Stimulated activated CD4-positive, alpha-beta T cell treated with anti-CD3 and anti-CD28 coated beads, Interleukin-12 subunit alpha, Interleukin-12 subunit beta, amount 100 ng/mL, for 4 hours (primary cell): ENCODE measurements at places on chromosomes 3 and 15.
A peak's percentile ranks its signal among the peaks of the same experiment; 100 is the strongest.

DNA sequence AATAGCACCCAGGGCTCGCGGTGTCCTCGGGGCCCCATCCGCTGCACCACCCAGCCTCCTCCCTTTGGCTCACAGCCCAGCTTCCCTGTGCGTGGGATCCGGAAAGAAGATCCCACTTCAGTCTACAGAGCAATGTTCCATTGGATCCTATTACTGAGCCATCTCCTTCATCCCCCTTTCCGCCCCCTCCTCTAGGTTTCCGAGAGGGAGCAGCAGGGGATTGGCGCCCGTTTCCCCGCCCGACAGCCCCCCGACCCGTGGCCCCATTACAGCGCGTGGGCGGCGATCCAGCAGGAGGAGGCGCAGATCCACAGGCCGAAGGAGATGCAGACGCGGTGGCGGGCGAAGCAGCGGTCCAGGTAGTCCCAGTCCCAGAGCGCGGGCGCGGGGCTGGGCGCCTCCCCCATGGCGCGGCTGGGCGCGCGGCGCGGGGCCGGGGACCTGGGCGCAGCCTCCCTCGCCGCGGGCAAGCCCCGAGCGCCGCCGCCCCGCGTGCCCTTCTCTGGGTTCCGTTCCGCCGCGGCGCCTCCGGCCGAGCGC is 340 bp downstream of the TMEM44 start:
- DNase-seq = no peak

DNA sequence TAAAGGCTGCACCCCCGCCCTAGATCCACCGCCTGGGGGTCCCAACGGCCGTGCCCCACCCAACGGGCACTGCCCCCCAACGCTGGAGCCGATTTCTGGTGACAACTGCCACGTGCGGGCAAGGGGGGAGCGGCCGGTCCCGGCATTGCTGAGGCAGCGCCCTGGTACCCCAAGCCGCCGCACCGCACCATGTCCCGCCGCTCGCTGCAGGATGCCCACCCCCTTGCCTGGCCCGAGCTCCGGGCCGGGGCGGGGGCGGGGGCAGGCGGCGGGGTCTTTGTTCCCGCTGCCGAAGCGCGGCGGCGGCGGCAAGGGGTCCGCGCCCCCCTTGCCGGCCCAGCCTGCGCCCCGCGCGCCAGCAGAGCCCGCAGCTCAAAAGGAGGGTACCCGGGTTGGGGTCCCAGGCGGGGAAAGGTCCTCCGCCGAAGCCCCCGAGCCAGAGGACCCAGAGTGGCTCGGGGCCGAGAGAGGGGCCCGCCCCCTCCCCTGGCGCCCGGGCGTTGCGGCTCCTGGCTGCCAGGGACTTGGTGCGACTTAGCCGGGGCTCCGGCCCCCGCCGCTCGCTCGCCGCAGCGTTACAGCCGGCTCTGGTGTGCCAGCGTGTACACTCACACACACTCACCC is 678 bp downstream of the SEMA7A start:
- no peak for DNase-seq

DNA sequence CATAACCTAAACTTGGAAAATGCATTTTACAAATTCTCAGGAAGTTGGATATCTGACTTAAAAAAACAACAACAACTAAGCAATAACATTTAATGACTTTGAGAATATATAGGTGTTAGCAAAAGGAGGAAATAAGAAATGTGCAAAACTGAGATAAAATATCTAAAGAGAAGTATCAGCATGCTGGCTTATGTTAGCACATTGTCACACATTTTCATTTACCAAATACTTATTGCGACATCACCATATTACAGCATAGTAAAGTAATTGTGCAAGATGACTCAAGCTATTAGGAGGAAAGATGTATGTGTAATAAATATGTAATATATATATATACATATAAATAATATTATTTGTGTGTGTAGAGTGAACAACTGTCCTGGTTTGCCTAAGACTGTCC is 9.2 kb downstream of the PTX3 start:
- no peak for DNase-seq

GRCh38 chr15:32649342-32649741 is 7.8 kb downstream of the SCG5 start:
- no peak for DNase-seq

DNA sequence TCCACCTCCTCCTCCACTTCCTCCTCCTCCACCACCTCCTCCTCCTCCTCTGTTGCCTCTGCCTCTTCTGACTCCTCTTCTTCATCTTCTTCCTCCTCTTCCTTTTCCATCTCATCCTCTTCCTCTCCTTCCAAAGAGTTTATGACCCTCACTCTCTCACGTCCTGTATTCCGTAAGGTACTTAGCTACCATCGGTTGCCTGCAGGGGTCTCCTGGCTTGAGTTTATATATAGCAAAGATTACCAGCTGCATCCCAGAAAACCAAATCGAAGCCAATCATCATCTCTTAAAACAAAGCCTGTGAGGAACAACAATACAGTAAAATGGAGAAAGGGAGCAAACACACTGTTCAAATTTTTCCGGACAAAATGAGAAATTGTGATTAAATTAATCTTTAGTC is 317.4 kb downstream of the C3orf38 start:
- no peak for DNase-seq

- peak; percentile 33 for DNase-seq
Measured at GRCh38 chr15:22265056-22265945, 185.0 kb downstream of the OR4M2 start.

- DNase-seq = no peak
Measured at GRCh38 chr15:55758580-55758986, 15.6 kb upstream of the PRTG start.

- no peak for DNase-seq
Measured at GRCh38 chr3:126972866-126973265, 10.0 kb upstream of the PLXNA1 start.

- no peak for DNase-seq
Measured at GRCh38 chr15:63186065-63186464, 3.3 kb upstream of the RAB8B start.

- no peak for DNase-seq
Measured at GRCh38 chr15:70768257-70768883, 5.0 kb upstream of the UACA start.

DNA sequence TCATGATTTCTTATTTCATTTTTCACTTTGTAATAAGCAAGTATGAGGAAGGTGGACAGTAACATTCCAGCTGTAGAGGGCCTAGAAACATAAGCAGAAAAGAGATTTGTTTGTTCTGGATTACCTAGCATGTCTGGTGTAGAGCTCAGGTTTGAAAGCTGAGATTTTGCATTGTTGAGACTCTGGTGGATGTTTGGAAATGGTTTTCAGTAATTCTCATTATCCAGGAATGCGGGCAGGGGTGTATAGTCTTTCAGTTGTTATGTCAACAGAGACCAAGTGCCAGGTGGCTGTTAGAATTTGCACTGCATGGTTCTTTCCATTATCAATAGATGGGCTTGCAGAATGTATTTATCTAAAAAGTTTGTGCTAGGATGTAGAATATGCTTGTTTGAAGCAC is 10.9 kb downstream of the GPD1L start:
- DNase-seq = no peak

DNA sequence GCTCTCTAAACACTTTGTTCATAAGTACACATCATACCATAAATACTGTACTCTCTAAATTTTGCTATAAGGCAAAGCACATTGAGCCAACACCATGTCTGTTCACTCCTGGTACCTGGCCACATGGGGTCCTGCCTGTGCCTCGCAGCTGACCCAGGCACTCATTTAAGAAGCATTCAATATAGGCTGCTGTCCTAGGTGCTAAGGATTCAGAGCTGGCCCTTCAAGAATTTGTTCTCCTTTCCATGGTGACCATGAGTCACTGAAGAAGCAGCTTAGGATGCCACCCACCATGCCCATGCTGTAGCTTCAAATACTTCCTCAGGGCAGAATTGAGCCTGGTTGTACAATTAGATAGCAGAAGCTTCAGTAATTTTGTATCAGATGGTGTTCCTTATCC is 119.2 kb upstream of the ZBED2 start:
- DNase-seq = no peak

- no peak for DNase-seq
Measured at GRCh38 chr15:58737298-58737697, 12.2 kb downstream of the ADAM10 start.

- DNase-seq = no peak
Measured at GRCh38 chr3:40631341-40631995, 106.7 kb downstream of the ZNF621 start.

DNA sequence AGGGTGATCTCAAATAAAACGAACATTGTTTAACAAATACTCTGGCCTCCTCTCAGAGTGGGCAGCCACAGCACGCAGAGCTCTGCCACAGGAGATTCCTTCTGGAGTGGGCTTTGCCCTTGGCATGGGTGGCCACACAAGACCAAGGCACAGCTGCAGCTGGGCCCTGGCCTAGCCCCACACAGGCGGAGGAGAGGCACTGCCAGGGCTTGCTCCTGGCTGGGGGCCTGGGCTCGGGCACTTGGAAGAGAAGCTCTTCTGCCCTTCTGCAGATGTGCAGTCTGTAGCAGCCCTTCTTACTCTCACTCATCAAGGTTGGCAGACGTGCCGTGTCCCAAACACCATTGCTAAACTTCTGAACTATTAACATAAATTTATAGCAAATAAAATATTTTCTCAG is 67.2 kb downstream of the CRTC3 start:
- no peak for DNase-seq

GRCh38 chr3:63768888-63769287 is 50.2 kb upstream of the C3orf49 start:
- no peak for DNase-seq

DNA sequence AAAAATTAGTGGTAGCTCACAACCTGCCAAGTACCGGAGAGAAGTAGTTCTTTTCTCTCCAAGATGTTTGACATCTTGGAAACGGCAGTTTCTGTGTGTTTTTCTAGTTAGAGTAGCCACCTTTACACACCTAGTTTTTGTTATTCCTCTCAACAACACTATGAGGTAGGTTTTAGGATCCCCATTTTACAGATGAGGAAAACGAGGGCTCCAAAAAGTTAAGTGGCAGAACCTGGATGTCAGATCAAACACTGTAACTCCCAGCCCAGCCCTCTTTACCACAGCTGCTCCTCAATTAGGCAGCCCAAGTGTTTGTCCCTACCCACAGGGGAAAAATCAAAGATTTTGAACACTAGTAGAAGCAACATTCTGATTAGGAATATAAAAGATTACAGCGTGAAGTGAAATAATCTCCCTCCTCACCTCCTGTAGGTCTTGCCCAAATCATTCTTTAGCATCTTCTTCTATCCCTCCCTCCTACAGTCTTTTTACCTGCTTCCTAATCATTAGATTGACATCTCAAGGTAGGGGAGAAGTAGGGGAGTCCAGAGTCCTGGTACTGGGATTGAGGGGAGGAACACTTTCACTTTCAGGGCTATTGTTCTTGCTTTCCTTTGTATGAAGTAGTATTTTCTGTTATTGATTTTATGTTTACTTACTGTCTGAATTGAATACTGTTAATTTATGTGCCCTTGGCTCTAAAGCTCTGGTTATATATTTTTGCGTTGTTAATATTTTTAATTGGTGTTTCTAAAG is 142.6 kb downstream of the CMSS1 start:
- no peak for DNase-seq

DNA sequence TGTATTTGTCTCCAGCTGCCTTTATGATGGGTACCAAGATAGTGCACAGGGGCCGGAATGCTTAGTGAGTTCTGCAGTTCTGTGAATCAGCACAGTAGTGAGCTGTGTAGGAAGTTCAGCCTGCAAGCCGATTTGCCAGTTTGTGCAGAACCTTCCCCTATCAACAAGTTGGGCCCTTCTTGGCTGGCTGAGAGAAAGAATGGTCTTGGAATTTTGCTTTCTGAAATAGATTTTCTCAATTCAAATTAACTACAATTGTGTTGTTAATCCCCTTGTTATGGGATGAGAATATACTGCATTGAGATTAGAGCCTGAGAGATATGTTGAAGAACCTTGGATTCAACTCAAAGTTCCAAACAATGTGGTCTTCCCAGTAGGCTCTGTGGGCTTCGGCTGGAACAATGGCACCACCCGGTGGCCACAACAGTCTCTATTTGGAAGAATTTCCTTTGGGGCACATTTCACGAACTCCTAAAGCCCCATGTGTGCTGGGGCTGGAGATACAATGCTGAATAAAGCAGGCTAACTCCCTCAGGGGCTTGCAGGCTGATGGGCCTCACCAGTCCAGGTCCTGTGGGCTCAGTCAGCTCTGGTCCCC is 59.1 kb downstream of the TRIM42 start:
- DNase-seq = no peak

- DNase-seq = no peak
Measured at GRCh38 chr3:150129166-150129565, 158.5 kb upstream of the PFN2 start.

- no peak for DNase-seq
Measured at GRCh38 chr15:59707619-59708018, 18.5 kb upstream of the BNIP2 start.

GRCh38 chr3:24538891-24539290 is 44.2 kb upstream of the THRB start:
- no peak for DNase-seq

- DNase-seq = no peak
Measured at GRCh38 chr15:50180091-50180490, 1.9 kb upstream of the SLC27A2 start.

DNA sequence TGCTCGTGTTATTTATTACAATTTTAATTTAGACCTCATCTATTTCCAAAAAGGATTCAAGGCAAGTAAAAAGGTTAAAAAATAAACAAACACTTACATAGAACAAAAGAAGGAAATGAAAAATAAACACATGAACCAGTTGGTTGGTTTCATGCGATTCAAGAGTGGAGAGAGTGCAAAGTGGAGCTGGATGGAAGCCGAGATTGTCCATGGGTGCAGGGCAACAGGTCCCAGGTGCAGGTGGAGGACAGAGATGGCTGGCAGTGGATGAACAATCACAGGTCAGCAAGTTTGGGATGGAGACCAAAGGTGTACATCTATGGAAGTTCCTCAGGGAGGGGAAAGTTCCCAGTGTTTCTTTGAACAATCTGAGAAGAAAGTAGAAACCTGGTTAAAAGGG is 11.6 kb upstream of the SEMA5B start:
- DNase-seq = no peak

- no peak for DNase-seq
Measured at GRCh38 chr3:25427563-25427941, 511 bp upstream of the RARB start.

- DNase-seq = no peak
Measured at GRCh38 chr15:55197362-55197705, 593 bp upstream of the RSL24D1 start.

DNA sequence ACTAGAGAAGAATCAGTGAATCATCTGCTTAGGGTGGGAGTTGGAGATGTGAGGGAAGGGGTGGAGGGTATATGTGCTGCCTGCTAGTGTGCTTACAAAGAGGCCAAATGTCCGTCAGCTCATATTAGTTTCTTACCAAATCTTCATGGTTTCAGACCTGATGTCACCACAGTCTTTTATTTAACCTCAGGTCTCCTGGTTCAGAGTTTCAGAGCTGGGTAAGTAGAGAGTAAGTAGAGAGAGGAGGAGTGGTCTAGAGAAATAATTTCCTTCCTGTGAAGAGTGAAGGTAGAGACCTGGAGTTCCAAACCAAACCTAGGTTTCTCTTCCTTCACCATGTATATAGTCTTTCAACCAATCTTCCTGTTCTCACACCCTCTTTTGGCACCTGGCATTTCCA is 17.5 kb upstream of the P2RY1 start:
- DNase-seq = no peak

DNA sequence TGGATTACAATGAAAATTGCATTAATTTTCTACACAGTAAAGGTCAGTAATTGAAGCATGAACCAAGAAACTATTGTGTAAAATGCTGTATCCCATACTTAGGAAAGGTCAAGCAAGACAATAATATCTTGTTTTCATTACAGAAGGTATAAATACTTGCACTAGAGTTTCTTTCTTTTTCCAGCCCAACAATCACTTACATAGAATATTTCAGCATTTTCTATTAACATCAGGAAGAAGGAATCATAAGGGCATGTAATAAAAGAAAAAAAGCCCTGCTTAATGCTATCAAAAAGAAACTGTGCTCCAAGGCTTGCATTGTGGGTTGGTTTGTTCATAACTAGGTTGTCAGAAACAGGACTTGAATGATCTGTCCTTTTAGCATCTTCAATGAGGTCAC is 215.1 kb downstream of the MCTP2 start:
- no peak for DNase-seq
